ENCODE measurements at places on chromosomes 6 and 20. TPM values are rescaled to one million over a fixed set of nuclear protein-coding genes. Genes with fewer than 3 reads are reported as not detected.

DNA sequence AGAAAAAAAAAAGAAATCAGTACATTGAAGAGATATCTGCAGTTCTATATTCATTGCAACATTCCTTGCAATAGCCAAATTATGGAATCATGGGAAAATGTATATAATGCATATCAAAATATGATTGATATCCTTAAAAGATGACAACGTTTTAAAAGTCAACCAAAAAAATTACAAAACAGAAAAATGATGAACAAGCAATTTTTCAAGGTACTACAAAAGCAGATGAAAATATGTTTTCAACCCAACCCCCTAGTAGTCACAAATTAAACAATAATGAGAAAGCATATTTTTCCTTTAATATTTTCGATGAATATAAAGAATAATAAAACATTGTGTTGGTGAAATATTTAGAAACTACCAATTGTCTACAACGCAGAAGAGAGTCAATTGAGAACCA lies 497.6 kb downstream of the MEI4 start:
- no peaks in the 10 kb centered on the region for H3K27me3 ChIP-seq
- no peak overlapping the region for H3K4me3 ChIP-seq
- H3K27ac ChIP-seq: no peak overlapping the region
- H3K36me3 ChIP-seq: no peaks in the 10 kb centered on the region
- H3K4me1 ChIP-seq: no peaks in the 10 kb centered on the region

DNA sequence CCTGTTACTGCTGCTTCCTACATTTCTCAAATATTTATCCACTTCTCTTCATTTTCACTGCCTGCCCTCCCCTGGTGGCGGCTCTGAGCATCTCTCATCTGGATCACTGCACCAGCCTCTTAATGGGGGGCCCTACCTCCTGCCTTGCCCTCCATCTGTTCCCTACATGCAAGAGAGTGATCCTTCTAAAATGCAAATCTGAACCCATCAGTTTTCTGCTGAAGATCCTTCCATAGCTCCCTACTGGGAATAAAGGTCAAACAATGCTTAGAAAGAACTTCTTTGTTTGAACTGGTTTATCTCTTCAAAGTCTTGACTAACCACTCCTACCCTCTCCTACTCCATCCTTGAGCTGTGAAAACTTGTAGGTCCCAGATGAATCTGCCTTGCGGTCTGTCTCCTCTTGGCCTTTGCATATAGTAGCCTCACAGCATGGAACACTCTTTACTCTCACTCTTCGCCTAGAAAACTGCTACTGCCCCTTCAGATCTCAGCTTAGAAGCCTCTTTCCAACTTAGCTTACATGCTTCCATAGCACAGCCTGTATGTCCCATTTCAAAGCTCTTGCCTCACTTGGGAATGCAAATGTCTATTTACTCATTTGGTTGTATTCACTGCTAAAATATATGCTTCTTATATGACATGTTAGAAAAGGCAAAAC lies 119.3 kb downstream of the QRSL1 start:
- DNase-seq: no peak
- H3K27ac ChIP-seq: no peak overlapping the region
- H3K4me1 ChIP-seq: no peaks in the 10 kb centered on the region
- H3K27me3 ChIP-seq: peaks cover 3% of the 10 kb centered on the region
- no peak overlapping the region for H3K4me3 ChIP-seq

- peaks cover 5% of the 10 kb centered on the region for H3K27me3 ChIP-seq
- no peak overlapping the region for H3K27ac ChIP-seq
- no peak for DNase-seq
These were observed 78.3 kb upstream of the CHD6 start for GRCh38 chr20:41696428-41696827.

- H3K27ac ChIP-seq: no peak overlapping the region
- H3K4me1 ChIP-seq: no peaks in the 10 kb centered on the region
- H3K27me3 ChIP-seq: peaks cover 3% of the 10 kb centered on the region
These were observed 26.2 kb upstream of the CMTR1 start for GRCh38 chr6:37406726-37407341.

GRCh38 chr20:24829649-24830370 lies 119.3 kb upstream of the CST7 start:
- no peaks in the 10 kb centered on the region for H3K36me3 ChIP-seq
- H3K4me3 ChIP-seq: no peak overlapping the region
- H3K4me1 ChIP-seq: no peaks in the 10 kb centered on the region

- no peak for DNase-seq
- no peaks in the 10 kb centered on the region for H3K4me1 ChIP-seq
- no peaks in the 10 kb centered on the region for H3K27me3 ChIP-seq
- no peak overlapping the region for H3K27ac ChIP-seq
- no peaks in the 10 kb centered on the region for H3K36me3 ChIP-seq
These were observed 19.0 kb downstream of the PACSIN1 start for GRCh38 chr6:34484899-34485298.

DNA sequence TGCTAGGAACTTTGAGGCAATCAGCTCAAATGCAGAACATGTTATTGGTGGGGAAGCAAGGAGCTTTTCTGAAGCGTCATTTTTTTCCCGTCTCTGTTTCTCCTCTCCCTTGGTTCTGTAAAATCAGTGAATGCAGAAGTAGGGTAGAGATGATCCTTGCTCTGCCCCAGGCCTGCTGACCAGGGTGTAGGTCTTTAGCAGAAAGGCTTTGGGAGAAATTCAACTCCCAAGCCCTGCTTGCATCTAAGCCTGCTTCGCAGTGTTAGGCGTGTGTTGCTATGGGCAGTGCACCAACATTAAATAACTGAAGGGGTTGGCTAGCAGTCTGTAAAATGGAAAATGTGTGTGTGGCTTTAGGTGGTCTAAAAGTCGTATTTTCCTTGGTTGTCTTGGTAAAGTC lies 45.9 kb downstream of the SASH1 start:
- H3K4me3 ChIP-seq: no peak overlapping the region
- no peak overlapping the region for H3K27ac ChIP-seq
- H3K36me3 ChIP-seq: no peaks in the 10 kb centered on the region
- H3K27me3 ChIP-seq: no peaks in the 10 kb centered on the region

DNA sequence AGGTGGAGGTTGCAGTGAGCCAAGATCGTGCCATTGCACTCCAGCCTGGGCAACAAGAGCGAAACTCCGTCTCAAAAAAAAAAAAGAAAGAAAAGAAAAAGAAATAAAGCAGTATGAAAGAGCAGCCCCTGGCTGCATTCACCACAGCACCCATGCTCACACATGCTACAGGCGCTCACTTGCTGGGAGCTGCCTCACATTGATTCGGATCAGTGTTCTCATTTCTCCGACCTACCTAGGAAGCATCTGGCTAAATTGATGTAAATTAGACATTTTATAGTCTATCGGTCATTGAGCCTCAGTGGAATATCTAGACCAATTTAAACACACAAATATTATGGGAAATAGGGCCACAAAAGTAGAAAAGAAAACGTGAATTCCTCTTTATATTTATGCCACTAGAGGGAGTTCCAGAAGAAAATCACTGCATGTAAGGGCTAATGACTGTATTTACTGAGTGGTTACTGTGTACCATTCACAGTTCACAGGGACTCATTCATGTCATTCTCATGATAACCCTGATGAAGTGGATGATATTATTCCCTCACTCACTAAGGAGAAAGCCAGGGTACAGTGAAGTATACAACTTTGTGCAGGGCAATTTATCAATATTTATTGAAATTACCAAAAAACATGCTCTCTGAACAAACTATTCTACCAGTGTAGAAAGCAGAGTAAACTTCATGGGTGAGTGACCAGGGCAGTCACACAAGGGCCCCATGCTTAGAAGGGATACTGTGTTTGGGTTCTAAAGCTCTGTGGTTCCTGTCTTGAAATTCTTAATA lies 5.3 kb upstream of the MOG start:
- peaks cover 9% of the 10 kb centered on the region for H3K4me1 ChIP-seq
- H3K27ac ChIP-seq: no peak overlapping the region
- peaks cover 3% of the 10 kb centered on the region for H3K27me3 ChIP-seq

DNA sequence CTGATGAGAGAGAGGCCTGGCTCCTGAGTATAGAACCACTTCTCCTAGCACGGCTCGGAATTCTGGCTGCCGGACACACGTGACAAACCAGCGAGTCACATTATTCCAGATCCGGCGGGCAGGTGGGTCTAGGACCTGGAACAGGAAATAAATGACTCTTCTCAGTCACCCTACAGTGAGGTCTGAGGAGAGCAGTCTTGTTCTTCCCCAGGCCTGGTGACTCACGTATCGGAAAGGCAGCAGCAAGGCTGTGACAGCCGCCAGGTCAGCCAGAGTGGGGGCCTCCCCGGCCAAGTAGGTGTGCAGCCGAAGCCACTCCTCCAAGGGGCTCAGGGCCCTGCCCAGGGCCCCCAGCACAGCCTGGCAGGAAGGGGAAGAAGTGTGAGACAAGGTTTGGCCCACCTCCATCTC lies 2.8 kb downstream of the VARS1 start:
- H3K36me3 ChIP-seq: peaks cover 24% of the 10 kb centered on the region
- H3K4me3 ChIP-seq: peak overlapping the region; percentile 1
- no peaks in the 10 kb centered on the region for H3K27me3 ChIP-seq
- peak; percentile 52 for DNase-seq
- H3K4me1 ChIP-seq: peaks cover 21% of the 10 kb centered on the region
- peak overlapping the region; percentile 52 for H3K27ac ChIP-seq

DNA sequence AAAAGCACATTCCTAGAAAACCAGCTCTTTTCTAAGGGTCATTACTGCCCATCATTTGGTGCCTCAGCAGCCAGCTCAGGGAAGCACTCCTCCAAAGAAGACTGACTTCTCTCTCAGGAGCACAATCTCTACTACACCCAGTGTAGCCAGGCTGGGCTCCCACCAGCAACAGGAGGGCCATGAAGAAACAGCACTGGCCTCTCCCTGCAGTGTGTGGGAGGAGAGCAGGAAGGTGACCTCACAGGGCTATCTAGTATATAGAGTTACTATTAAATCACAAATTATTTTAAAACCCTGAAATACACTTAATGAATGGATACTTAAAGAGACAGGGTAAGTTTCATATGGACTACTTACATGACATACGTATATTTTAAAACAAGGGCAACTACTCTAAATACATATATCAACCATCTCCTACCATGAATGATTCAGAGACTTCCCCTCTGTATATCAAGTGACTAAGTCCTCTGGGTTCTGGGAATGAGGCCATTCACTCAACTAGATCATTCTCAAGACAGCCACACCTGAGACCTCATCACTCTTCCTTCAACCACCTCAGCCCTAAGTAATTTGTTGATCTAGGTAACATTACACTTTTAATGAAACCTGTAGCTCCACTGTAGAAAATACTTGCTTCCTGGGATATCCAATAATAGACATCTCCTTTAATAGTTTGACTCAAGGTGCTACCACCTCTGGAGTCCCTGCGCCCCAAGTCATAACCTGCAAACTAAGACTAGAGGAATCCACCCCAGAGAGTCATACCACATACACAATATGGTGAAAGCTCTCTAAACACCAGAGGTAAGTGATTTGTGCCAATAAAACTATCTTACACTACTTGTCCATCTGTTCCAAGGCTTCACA lies 25.2 kb downstream of the TBX18 start:
- H3K4me1 ChIP-seq: no peaks in the 10 kb centered on the region
- H3K36me3 ChIP-seq: peaks cover 14% of the 10 kb centered on the region
- H3K27ac ChIP-seq: no peak overlapping the region
- H3K27me3 ChIP-seq: no peaks in the 10 kb centered on the region

DNA sequence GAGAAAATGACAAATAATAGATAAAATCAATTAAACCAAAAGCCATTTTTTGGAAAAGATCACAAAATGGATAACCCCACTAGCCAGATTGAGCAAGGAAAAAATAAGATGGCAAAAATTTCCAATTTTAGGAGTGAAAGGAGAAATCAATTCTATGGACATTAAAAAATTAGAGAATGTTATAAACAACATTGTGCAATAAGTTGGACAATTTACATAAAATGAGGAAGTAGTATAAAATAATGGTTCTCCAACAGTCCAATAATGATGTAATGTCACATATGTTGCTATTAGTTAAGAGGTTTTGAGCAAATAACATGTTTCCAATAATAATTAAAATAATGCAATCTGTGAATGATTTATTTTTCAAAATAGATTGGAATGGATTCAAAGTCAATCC lies 3.1 kb upstream of the SNAP91 start:
- no peak overlapping the region for H3K27ac ChIP-seq
- no peaks in the 10 kb centered on the region for H3K36me3 ChIP-seq
- no peak for DNase-seq

DNA sequence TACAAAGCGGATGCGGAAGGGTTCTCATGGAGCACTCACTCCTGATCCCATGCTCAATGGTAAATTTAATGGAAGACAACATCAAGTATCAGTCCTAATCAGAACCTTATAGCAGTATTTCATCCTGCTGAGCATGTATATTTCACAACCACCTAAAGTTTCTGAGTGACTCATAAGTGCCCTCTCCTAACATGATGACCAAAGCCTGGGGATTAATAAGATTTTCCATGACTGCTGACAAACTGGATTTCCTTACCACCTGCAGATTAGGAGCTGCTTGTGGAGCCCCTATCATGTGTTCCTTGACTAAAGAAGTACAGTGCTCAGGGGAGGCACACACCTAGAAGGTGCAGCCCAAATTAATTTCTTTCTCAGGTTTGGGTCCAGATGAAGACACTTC lies 112.8 kb downstream of the INSM1 start:
- no peak overlapping the region for H3K27ac ChIP-seq
- H3K4me3 ChIP-seq: no peak overlapping the region
- peaks cover 5% of the 10 kb centered on the region for H3K4me1 ChIP-seq

DNA sequence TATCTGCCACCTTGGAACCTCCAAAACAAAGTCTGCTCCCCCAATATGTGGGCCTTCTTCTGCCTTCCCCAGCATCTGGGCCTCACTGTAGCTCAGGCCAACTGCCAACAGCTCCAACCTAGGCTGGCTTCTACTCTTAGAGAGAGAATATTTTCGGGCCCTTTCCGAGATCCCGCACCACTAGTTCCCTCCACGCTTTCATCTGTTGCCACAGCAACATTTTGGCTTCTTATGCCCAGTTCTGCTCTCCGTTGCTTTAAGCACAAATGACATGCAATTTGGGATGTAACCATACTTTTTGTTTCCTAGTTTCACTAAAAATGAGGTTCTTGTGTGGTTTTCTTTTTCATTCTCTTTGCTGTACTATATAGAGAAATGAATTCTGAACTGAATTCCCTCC lies 33.6 kb downstream of the PSMB9 start:
- no peaks in the 10 kb centered on the region for H3K27me3 ChIP-seq
- no peak for DNase-seq
- H3K4me3 ChIP-seq: no peak overlapping the region
- no peak overlapping the region for H3K27ac ChIP-seq
- H3K4me1 ChIP-seq: peaks cover 4% of the 10 kb centered on the region

- peaks cover 24% of the 10 kb centered on the region for H3K27me3 ChIP-seq
- no peak overlapping the region for H3K27ac ChIP-seq
- H3K4me3 ChIP-seq: no peak overlapping the region
- H3K4me1 ChIP-seq: no peaks in the 10 kb centered on the region
- DNase-seq: no peak
These were observed 243.7 kb downstream of the MYLK4 start for GRCh38 chr6:2507016-2507415.

- peak; percentile 22 for DNase-seq
- peaks cover 22% of the 10 kb centered on the region for H3K27me3 ChIP-seq
- peaks cover 13% of the 10 kb centered on the region for H3K4me1 ChIP-seq
- H3K4me3 ChIP-seq: no peak overlapping the region
- no peak overlapping the region for H3K27ac ChIP-seq
These were observed 2.0 kb downstream of the ACSS1 start for GRCh38 chr20:25055711-25056495.

MOG gene
- total RNA-seq: not detected

ZKSCAN8 gene
- total RNA-seq: 25.1 TPM

PDE7B gene
- total RNA-seq: 0.27 TPM

BMP7 gene
- 15.3 TPM for total RNA-seq

FBXO30 gene
- total RNA-seq: 13.6 TPM

GPSM3 gene
- total RNA-seq: 10.2 TPM

CRIP3 gene
- total RNA-seq: not detected

ABHD12 gene
- 98.1 TPM for total RNA-seq

SALL4 gene
- 15.0 TPM for total RNA-seq

All from astrocyte (in vitro differentiated cells and primary cell).